Bronchial epithelial cell (primary cell): ENCODE measurements at places on chromosomes 4 and X. TPM values are rescaled to one million over a fixed set of nuclear protein-coding genes. Genes with fewer than 3 reads are reported as not detected.

The CTPS2 gene
- total RNA-seq: 5.8 and 7.6 TPM in 2 replicates

The SLC10A4 gene
- total RNA-seq: 0.13 TPM in 1 of 2 replicates, not detected in the other

The GIMD1 gene
- total RNA-seq: not detected in 2 replicates

The ETDA gene
- not detected in 2 replicates for total RNA-seq

The TKTL1 gene
- total RNA-seq: not detected in 2 replicates

The GYPB gene
- not detected in 2 replicates for total RNA-seq

The MID2 gene
- 21.9 and 28.8 TPM in 2 replicates for total RNA-seq

The SYP gene
- under 0.01 TPM in 2 replicates for total RNA-seq

The PPA2 gene
- 91.1 and 97.3 TPM in 2 replicates for total RNA-seq

The PPP1R2C gene
- not detected in 2 replicates for total RNA-seq

The NKX6-1 gene
- not detected in 2 replicates for total RNA-seq

The ZNF41 gene
- total RNA-seq: 2.3 and 2.4 TPM in 2 replicates

The SHROOM3 gene
- total RNA-seq: 6.3 and 8.6 TPM in 2 replicates

The DDIT4L gene
- total RNA-seq: 0.26 TPM in 2 replicates

The FDCSP gene
- not detected in 2 replicates for total RNA-seq

The RPS6KA6 gene
- 5.3 and 6.0 TPM in 2 replicates for total RNA-seq

The DMP1 gene
- not detected in 2 replicates for total RNA-seq
